ENCODE measurements at places on chromosomes 3 and 15.

- no peak for DNase-seq
These were observed 702 bp upstream of the DNAJC17 start for GRCh38 chr15:40807888-40808461.

- DNase-seq, result no peak
These were observed 50.3 kb downstream of the FILIP1L start for GRCh38 chr3:100063929-100064461.

DNA sequence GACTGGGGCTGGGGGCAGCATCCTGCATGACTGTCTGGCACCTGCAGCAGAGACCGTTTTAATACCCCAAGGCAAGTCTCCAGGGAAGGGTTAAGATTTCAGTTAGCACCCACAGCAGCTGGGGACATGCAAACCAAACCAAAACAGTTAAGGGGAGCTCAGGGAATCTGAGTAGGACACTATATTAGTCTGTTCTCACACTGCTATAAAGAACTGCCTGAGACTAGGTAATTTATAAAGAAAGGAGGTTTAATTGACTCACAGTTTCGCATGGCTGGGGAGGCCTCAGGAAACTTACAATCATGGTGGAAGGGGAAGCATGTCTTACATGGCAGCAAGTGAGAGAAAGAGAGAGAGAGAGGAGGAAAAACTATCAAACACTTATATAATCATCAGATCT lies 25.3 kb downstream of the GALNT15 start:
- no peak for DNase-seq

DNA sequence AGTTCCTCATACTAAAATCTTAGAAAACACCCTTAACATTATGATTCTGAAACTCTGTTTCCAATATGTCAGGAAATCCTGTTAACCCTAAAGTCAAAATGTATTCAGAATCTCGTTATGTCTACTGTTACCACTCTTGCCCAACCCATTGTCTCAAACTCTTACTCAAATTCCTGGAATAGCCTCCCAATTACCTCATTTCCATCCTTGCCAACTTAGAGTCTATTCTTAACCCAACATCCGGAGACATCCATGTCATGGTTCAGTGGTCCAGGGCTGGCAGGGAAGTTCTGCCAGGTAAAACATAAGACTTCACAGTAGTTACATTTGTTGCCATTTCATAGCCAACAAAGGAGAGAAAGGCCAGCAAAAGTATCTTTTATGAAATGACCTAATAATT lies 593.9 kb downstream of the PYDC2 start:
- no peak for DNase-seq

DNA sequence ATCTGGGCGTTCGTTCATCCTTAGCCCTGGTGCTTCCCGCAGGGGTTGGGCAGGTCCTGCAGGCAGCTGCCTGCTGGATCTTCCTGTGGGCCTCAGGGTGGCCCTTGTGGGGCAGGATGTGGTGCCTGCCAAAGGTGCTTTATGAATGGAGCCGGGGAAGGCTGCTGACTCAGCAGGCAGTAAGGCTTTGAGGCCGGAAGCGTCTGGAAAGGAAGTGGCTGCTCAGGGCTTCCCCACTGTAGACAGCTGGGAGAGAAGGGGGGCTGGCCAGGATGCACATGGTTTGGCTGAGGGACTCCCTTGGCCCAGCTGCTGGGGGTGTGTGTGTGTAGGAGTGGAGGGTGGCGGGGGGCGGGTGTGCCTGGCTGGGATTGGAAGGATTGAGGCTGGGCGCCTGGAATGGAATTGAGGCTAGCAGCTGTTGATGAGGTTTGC lies 12.9 kb downstream of the CD276 start:
- DNase-seq, result peak; percentile 35

- DNase-seq, result peak; percentile 92
These were observed at the start of gene EXOG for GRCh38 chr3:38496131-38496910. EXOG (plus strand) TSS chr3:38496340; CDS start chr3:38496368, 28 bp downstream.

DNA sequence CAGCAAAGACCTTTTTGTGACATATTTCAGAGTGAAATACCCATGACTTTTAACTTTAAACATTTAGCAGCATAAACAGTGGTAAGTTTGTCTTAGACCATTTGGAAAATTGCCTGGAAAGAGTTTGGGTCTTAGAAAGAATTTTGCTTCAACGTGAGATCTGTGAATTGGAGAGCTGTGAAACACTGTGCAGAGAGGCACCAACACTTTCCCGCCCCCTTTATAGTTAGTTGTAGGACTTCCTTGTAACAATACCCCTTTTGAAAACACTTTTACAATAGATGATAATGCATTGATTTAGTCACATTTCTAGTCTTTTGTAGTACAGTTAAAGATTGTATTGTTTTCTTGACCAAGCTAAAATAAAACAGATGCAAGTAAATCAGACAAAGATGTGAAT lies 43.5 kb upstream of the MBNL1 start:
- no peak for DNase-seq

- DNase-seq, result no peak
These were observed 25.5 kb downstream of the ESYT3 start for GRCh38 chr3:138459619-138460535.

DNA sequence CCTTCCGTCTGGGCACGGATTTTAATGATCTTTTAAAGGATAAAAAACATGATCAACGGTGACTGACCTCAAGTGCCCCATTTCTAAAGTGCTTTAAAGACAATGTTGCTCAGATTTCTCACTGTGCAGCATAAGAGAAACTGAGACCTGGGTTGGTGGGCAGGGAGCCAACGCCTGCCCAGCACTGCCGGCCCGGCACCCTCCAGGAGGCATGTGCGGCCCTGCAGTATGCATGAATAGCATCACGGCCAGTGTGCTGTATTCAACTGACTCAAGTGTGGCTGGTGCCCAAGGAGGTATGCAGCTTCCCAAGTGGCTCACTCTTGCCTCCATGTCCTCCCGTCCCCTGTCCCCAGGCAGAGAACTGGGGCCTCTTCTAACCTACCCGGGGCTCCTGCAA lies 30.3 kb downstream of the SEC61A1 start:
- DNase-seq, result no peak

- no peak for DNase-seq
These were observed 33.0 kb upstream of the KLF13 start for GRCh38 chr15:31293655-31294054.

GRCh38 chr15:86382341-86382740 lies 302.7 kb downstream of the AGBL1 start:
- DNase-seq, result no peak

DNA sequence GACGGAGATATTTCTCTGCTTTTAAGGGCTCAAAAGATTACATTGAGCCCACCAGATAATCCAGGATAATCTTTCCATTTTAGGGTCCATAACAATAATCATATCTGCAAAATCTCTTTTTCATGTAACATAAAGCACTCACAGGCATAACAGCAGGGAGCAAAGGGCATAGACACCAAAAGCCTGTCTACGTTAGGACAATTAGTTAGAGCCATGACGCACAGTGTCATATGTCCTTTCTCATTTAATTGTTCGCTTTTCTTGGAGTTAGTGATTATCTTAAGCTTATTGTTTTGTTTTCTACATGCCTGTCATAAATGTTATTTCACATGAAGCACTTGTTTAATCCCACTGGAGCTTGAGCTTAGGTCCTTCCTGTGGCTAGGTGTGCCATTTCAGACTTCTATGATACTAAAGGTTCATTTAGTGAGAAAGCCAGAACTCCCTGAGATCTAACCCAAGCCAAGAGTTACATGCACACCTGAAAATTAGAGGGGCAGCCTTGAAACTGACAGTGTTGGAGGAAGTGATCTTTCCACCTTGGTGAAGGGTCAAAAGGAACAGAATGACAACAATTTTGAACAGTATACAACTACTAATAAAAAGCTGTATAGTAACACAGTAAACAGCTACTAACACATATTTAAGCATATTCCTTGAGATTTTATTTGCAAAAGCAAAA lies 11.7 kb upstream of the HHATL start:
- no peak for DNase-seq

DNA sequence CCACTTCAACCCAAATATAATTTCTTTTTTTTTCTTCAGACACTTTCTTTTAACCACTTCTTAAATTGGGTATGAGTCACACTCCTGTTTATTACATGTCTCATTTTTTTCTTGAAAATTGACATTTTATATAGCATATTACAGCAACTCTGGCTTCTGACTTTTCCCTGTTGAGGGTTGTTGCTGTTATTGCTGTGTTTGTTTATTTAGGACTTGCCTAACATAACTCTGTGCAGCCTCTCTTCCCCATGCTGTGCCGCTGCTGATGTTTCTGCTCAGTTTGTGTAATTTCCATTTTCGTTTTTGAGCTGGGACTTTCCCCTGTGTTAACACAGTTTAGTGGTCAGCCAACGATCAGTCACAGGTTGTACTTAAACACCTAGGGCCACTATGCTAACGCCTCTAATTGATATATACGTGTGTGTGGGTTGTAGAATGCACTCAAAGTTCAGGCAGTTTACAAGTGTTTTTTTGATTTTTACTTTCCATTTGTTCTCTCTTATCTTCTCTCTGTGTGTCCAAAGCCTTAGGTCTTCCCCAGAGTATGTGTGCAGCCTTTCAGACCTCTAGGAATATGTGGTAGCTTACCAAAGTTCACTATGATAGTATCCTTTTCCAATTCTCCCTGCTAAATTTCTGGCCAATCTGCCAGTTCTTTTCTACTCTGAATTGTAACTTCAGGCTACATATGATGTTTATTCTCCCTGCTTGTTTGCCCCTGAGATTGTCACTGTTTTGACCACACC lies 337.2 kb downstream of the ZBTB20 start:
- DNase-seq, result no peak

DNA sequence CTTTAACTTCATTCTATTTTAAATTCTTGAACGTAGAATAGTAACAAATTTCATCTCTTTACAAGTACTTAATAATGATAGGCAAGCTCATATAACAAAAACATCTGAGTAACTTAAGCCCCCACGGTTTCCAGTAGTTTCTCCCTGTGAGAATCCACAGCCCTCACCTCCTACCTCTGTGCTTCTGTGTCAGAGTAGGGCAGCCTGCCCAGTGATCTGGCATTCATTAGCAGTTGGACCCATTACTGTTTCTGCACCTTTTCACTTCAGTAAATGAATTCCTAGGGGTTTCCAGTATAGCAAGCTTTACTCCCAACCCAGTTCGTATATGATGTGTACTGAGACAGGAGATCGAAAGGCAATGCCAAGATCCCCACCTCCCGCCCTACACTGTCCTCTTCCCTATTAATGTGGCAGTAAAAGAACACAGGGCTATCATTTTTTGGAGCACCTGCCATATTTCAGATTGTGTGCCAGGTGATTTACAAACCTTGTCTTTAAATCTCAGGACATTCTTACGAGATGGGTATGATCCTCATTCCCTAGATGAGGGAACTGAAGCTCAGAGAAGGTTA lies 40.8 kb downstream of the EIF2AK4 start:
- no peak for DNase-seq

GRCh38 chr3:55583475-55583874 lies 96.4 kb upstream of the WNT5A start:
- DNase-seq, result no peak

DNA sequence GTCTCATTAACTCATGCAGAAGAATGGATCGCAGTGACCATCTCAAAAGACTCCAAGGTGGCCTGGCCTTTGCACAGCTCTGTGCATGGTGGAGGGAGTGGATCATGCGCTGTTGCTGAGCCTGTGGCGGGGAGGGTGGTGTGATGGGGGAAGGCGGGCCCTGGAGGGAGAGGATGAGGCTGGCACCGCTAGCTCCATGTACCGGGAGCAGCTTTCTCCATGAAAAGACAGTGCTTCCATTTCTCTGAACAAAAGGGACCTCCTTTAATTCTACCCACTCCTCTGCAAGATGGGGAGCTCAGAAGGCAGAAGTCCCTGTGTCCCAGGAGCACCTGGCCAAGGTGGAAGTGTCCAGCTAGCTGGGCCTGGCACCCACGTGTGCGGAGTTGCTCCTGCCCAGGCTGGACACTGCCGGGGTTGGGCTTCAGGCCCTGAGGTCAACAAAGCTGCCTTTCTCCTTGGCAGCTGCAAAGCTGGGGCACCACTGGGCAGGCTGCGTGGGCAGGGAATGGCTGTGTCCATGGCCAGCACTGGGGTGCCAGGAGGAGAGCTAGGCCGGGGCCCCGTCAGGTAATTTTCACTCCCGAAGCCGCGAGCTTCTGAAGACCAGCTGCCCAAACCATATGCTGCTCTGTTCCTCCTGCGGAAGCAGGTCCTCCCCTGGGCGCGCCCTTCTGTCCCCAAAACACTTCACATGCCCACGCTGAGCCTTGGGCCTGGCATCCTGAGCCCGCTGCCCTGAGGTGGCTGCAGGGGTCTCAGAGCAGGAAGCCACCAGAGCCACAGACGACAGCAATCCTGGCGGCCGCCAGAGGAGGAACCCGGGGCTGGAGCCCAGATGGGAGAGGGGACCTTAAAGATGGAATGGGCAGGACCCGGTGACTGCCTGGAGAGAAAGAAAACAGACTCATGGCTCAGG lies 6.4 kb downstream of the MAP6D1 start:
- no peak for DNase-seq

GRCh38 chr3:84893211-84893610 lies 65.6 kb upstream of the CADM2 start:
- no peak for DNase-seq

DNA sequence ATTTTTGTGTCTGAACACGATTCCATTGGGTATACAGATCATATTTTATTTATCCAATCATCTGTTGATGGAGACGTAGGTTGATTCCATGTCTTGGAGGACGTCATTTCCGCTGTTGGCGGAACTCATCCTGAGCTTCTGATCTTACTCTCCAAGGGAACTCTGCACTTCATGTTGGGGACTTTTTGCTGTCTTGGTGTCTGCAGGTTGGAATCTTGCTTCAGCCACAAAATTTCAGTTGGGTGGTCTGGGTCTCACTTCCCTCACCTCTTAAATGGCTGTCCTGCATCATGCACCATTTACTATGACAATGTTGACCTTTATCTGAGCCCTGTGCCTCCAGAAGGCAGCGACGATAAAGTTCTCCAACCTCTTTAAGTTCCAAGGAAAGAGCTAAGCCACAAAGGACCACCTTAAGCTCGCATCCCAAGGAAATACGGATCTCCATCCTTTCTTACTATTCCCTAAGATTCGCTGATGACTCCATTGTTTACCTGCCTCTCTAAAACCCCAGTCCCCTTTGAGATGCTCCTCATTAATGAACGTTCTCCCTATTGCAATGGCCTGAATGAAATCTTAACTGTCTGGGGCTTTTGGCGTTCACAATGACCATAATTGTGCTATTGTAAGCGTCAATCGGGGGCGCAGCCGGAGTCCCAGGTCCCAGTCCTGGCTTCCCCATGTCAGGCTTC lies 23.1 kb upstream of the RNU6-1 start:
- DNase-seq, result no peak

DNA sequence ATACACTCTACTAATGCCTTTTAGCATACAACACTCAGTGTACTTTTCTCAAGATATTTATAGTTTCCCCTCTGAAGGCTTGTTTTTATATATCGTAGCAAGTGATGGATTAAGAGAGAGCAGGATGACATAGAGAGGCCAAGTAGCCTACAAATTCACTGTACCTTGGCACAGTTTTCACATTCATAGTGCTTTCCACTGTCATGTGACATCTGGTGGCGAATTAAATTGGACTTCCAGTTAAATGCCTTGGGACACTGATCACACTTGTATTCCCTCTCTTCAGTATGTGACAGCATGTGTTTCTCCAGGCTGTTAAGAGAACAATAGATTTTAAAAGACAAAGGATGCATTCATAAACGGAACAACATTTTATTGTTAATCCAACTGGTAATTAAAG lies 541.1 kb downstream of the MECOM start:
- no peak for DNase-seq

GRCh38 chr15:99681990-99682389 lies 51.2 kb downstream of the LYSMD4 start:
- no peak for DNase-seq

GRCh38 chr3:62225051-62225450 lies 148.3 kb downstream of the FEZF2 start:
- no peak for DNase-seq
